NCI-H774 (cell line): ENCODE measurements at places on chromosomes 4 and X.

- DNase-seq: no peak
These were observed 67.2 kb upstream of the C1GALT1C1 start for GRCh38 chrX:120697053-120697452.

DNA sequence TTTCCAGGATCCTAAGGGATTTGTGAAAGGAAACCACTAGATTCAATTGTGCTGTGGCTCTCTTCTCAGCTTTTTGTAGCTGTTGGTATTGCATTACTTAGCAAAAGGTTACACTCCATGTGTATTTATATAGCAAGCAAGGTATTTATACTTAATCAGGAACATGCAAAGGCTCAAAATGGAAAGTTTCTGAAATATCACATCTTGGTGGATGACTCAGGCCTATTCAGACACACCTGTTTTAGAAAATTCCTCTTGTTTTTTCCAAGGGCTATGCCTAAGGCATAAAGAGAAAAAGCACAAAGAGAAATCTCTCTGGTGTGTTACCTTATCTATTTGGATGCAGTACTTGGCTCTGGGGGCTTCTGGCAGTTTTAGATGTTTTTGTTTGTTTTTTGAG lies 144.4 kb upstream of the GALNT7 start:
- DNase-seq: no peak

DNA sequence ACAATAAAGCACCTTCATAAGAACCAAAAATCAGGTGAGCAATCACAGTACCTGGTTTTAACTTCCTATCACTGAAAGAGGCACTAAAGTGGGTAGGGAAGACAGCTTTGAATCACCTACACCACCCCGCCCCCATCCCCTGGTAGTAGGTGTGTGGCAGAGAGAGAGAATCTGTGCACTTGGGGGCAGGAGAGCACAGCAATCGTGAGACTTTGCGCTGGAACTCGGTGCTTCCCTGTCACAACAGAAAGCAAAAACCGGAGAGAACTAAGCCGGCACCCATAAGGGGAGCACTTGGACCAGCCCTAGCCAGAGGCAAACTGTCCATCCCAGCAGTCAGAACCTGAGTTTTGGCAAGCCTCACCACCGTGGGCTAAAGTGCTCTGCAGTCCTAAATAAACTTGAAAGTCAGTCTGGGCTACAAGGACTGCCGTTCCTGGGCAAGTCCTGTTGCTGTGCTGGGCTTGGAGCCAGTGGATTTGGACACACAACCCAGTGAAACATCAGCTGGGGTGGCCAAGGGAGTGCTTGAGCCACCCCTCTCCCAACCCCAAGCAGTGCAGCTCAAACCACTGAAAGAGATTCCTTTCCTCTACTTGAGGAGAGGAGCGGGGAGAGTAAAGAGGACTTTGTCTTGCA lies 32.1 kb downstream of the NDUFB11 start:
- DNase-seq: no peak

GRCh38 chr4:48178931-48179330 lies 44.9 kb upstream of the TXK start:
- peak; percentile 86 for DNase-seq

DNA sequence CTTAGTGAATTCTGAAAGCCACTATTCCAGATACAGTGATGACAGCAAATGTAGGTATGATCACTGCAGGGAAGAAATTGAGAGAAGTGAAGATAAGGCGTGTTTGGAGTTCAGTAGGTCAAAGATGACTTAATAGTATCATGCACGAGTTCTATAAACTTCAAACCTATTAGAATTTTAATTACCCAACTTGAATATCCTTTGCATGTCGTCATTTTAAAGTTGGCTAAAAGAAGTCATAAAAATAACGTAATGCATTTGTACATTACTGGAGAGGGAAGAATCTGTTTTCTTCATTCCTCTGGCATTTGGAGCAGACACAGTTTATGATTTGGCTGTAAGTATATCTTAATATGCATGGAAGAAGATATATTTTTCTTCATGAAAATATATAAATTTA lies 68.6 kb upstream of the MXRA5 start:
- no peak for DNase-seq

DNA sequence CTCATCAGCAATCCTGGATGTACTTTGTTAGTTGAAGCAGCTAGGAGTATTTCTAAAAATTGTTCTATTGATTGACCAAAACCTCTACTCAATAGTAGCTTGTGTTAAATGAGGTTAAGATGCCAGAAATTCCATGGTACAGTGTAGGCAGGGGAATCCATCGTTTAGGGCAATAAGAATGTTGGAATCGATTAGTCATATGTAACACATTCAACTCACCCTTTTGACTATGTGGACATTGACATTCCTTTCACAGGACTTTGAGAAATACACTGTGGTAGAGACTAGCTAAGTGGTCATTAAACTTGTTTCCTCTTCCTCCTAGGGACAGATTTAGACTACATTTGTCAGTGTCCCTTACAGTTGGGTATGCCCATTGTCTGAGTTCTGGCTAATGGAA lies 40.2 kb downstream of the KDM5C start:
- no peak for DNase-seq

- no peak for DNase-seq
These were observed 14.6 kb upstream of the MCUB start for GRCh38 chr4:109545401-109545800.

- DNase-seq: no peak
These were observed 837.9 kb downstream of the STPG2 start for GRCh38 chr4:97305351-97305750.

- DNase-seq: no peak
These were observed 153.7 kb upstream of the BMP3 start for GRCh38 chr4:80876810-80877209.

DNA sequence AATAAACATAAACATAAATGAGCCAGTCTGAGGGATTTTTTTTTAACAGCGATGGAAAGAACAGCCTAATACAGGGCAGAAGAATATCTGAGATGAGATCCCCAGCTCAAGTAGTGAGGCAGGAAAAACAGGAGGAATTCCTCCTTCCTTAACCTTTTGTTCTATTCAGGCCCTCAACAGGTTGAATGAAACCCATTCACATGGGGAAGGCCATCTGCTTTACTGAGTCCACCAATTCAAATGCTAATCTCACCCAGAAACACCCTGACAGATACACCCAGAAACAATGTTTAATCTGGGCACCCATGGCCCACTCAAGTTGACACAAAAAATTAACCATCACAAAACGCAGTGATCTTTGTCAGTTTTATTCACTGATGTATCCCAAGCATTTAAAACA lies 45.5 kb downstream of the SMIM31 start:
- DNase-seq: no peak

- DNase-seq: no peak
These were observed 51.9 kb downstream of the ZFYVE28 start for GRCh38 chr4:2366252-2367192.

- no peak for DNase-seq
These were observed 62.5 kb downstream of the NDNF start for GRCh38 chr4:121009578-121010478.

DNA sequence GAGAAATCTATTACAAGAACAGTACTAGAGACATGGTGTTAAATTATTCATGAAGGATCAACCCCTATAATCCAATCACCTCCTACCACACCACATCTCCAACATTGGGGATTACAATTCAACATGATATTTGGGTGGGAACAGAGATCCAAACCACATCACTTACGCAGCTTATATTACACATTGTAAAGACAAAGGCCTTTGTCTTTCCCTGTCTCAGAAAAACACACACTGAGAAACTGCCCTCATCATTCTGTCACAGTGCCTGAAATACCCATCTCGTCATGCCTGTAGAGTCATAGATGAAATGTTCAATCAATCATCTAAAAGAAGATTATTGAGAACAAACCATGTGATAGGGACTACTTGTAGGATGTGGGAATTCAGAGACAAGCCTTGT lies 558.8 kb upstream of the GRIA3 start:
- DNase-seq: no peak

GRCh38 chr4:138967313-138967712 lies 48.3 kb upstream of the NOCT start:
- no peak for DNase-seq

DNA sequence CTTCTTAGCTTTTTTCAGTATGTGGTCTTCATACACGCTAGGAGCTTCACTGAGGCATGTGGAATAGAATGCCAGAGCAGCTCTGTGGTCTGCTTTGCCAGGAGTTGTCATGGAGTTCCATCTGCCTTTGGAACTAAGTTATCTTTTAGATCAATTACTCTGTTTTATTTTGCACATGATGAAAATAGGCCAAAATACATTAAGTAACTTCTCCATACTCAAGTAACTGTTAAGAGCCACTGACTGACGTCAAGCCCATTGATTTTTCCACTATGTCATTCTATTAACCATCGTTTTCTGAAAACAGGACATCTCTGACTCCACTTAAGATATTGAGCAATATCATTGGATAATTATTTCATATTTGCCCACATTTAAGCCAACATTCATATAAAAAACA lies 415.1 kb upstream of the MAD2L1 start:
- no peak for DNase-seq

GRCh38 chr4:138673053-138673452 lies 342.5 kb upstream of the NOCT start:
- DNase-seq: no peak

- DNase-seq: peak; percentile 57
These were observed at the start of gene HPSE for GRCh38 chr4:83334425-83335241. HPSE (minus strand) TSS chr4:83334848; CDS start chr4:83334782, 66 bp downstream.

- no peak for DNase-seq
These were observed 18.6 kb downstream of the PSAPL1 start for GRCh38 chr4:7415927-7416686.

DNA sequence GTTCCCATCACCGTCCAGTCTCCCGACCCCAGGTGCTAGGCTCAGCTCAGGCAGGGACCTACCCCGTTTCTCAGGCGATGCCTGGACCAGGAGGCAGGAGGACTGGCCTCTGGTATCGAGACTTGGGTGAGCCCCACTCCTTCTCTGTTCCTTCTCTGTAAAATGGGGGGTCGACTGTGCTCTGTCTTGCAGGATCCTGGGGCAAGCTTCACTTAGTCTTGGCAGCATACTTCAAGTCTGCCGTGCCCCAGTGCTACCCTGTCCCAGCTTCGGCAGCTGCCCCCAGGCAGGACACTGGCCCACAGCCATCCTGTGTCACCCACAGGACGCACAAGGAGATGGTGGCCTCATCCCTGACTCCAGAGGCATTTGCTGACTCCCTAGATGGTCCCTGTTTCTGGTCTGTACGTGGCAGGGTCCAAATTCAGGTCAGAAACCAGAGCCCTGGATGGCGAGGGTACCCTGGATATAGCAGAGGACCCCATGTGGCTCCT lies 7.0 kb upstream of the HAUS7 start:
- DNase-seq: no peak

DNA sequence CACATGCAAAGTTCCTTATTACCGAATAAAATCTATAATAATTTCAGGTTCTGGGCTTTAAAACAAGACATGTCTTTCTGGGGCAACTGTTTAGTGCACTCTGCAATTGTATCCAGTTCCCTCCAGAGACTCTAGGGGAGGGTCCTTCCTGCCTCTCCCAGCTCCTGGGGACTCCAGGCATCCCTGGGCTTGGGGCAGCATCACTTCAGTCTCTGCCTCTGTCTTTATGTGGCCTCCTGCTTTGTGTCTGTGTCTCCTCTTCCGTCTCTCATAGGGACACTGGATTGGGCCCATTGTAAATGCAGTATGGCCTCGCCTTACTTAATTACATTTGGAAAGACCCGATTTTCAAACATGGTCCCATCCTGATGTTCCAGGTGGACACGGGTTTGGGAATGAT lies 10.9 kb upstream of the ASMTL start:
- no peak for DNase-seq

GRCh38 chr4:3496021-3496420 lies 32.9 kb downstream of the DOK7 start:
- no peak for DNase-seq

DNA sequence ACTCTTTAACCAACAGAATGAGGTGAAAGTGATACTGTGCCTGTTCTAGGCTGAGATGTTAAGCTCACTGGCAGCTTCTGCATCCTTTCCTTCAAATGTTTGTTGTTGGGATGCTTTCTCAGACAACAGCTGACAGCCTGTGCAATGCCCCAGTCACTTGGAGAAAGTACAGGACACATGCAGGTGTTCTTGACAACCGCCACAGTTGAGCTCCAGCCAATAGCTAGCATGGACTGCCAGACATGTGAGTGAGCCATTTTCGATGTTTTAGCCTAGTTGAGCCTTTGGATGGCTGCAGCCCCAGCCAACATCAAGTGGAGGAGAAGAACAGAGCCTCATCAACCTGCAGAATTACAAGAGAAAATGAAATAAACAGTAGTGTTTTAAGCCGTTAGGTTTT lies 94.1 kb upstream of the PPP3CA start:
- DNase-seq: no peak

DNA sequence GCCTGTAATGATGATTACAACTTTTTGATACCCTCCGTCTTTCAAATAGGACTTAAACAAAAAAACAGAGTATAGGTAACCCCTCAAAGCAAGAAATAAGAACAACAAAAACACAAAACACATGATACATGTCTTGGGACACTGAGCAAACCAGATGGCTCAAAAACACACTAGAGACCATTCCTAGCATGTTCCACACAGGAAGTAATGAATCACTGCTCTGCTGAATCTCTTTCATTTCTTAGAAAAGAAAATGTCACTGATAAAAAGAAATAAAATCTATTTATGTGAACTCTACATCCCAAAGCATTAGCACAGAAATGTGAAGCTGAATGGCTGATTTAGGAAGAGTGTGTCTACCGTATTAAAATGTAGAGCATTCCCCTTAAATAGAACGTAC lies 134.5 kb upstream of the IL15 start:
- DNase-seq: no peak

- DNase-seq: no peak
These were observed 184.2 kb downstream of the CDS1 start for GRCh38 chr4:84767168-84767567.

DNA sequence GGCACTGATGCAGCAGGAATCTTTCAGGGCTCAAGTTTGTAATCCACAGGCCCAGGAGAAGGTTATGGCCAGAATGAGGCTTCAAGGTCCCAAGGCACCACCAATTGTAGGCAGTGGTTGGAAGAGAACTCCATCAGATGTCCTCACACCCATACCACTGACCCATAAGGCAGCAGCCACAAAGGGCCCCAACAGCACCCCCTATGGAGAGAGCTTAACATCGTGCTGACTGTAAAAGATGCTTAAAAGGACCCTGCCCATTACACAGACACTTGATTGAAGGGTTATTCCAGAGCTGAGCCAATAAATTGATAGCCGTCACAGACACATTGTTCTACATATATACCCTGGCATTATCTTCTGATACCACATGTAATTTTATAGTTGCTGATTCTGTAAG lies 113.7 kb downstream of the SOWAHB start:
- DNase-seq: no peak

- DNase-seq: no peak
These were observed at the start of gene DMP1 for GRCh38 chr4:87649980-87650379. DMP1 (plus strand) TSS chr4:87650280; CDS start chr4:87656493, 6,213 bp downstream.
